ENCODE measurements at places on chromosomes 4 and X.

GRCh38 chr4:175930471-175930870 is 118.4 kb upstream of the GPM6A start:
- DNase-seq: no peak

DNA sequence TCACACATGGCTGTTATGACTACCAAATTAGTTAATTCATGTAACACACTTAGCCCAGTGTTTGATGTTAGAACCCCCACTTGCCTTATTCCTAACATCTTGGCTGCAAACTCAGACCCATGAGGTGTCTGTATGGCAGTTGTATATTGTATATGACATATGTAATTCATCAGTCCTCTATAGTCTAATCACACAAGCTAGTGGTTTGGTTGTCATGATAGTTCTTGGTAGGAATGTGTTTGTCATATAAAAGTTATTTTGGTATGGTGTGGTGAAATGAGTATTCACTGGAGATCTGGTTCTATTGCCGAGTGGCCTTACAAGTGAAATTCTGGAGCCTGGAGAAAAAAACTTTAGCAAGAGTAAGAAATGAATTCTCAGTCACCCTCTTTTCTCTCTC is 149.2 kb downstream of the AWAT2 start:
- DNase-seq: no peak

GRCh38 chr4:117422297-117422696 is 336.9 kb upstream of the TRAM1L1 start:
- no peak for DNase-seq

- DNase-seq: no peak
Observed at GRCh38 chr4:140311257-140311835, 62.1 kb upstream of the SCOC start.

GRCh38 chr4:24748758-24749350 is 46.5 kb upstream of the SOD3 start:
- no peak for DNase-seq

GRCh38 chr4:59057804-59058203 is 1947.6 kb upstream of the IGFBP7 start:
- no peak for DNase-seq

- no peak for DNase-seq
Observed at GRCh38 chr4:124806403-124806802, 93.9 kb upstream of the ANKRD50 start.

- DNase-seq: no peak
Observed at GRCh38 chr4:42363614-42364013, 33.7 kb upstream of the SHISA3 start.

DNA sequence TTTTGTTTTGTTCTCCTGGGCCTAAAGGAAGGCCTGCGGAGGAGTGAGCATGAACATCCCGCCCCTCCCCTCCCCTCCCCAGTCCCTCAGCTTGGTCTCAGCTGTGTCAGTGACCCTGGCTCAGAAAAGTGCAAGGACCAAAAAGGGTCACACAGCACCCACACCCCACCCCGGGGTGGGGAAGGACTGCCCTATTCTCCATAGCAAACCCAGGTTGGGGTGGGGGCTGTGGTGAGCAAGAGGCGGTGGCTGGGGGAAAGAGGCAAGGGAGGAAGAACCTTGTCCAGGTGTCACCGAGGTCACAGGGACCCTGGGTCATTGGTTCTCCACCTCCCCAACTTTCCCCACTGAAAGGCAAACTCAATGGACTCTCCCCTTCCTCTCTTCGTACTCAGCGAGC is 7.6 kb upstream of the MSX1 start:
- no peak for DNase-seq

GRCh38 chr4:131382839-131383238 is 1766.3 kb upstream of the PCDH10 start:
- DNase-seq: no peak

- DNase-seq: no peak
Observed at GRCh38 chr4:8558080-8558960, 21.9 kb upstream of the GPR78 start.

DNA sequence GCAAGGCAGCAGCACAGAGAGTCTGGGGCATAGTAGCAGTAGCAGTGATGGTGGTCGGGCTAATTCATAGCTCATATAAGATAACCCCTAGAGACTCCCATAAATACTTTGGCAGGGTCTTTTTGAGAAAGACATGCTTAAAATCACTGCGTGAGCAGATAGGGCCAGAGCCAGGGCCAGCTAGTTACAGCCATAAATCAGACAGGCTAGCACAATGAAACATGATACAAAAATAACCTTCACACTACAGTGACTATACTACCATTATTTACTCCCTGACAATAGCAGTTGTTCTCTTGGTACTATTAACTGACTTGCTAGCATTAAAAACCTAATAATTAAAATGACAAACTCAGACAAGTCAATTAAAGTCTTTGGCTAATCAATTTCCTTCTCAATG is 295.9 kb downstream of the SMARCA1 start:
- DNase-seq: no peak

DNA sequence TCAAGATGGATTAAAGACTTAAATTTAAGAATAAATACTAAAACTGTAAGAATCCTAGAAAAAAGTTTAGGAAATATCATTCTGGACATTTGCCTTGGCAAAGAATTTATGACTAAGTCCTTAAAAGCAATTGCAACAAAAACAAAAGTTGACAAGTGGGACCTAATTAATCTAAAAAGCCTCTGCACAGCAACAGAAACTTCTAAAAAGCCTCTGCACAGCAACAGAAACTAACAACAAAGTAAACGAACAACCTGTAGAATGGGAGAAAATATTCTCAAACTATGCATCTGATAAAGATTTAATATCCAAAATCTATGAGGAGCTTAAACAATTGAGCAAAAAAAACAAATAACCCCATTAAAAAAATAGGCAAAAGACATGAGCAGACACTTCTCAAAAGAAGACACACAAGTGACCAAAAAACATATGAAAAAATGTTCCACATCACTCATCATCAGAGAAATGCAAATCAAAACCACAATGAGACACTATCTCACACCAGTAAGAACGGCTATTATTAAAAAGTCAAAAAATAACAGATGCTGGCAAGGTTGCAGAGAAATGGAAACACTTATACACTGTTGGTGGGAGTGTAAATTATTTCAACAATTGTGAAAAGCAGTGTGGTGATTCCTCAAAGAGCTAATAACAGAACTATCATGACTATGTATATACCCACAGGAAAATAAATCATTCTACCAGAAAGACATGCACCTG is 5.5 kb upstream of the OPRPN start:
- DNase-seq: no peak

GRCh38 chr4:112896609-112897190 is 152.8 kb upstream of the ANK2 start:
- no peak for DNase-seq

- no peak for DNase-seq
Observed at GRCh38 chrX:18448416-18448815, 23.0 kb downstream of the CDKL5 start.

GRCh38 chr4:2570551-2571222 is 34.2 kb downstream of the FAM193A start:
- DNase-seq: no peak

DNA sequence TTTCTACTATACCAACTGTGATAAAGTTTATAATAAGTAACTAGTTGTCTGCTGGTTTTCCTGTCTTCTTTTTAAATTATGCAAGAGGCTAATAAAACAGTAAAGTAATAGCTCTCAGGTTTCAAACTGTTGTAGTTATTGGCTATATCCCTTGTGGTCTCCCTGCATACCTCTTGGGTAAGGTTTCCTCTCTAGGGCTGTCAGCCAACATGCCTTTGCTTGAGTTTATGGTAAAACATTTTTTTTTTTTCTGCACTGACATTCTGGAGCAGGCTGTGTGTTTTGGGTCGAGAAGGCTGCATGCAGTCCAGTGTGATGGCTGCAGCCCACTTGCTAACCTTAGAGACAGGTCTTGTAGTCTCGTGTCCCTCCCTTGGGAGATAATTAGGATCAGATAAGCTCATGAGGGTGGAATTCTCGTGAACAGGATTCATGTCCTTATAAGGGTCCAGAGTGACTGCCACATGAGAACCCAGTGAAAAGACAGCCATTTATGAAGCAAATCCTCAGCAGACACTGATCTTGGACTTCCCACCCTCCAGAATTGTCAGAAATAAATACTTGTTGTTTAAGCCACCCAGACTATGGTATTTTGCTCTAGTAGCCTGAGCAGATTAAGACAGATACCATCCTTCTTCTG is 831.2 kb downstream of the CCSER1 start:
- no peak for DNase-seq

DNA sequence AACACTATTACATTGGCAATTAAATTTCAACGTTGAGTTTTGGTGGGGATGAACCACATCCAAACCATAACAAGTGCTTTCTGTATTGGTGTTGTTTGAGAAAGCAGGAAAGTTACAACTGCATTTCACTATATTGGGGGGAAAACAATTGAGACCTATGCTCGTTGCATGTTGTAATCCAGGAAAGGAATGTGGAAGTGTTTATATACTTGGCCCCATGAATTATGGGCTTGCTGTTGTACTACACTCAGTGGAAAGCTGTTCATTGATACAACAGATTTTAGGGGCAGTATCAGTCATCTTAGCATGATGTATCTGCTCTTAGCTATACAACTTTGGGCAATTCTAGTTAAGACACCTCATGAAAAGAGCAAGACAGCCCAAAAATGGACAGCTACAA is 52.4 kb downstream of the KLHL5 start:
- no peak for DNase-seq

- DNase-seq: peak; percentile 46
Observed at GRCh38 chr4:5051278-5052203, at the start of gene STK32B. TSS of gene STK32B (plus strand) at chr4:5051480.

DNA sequence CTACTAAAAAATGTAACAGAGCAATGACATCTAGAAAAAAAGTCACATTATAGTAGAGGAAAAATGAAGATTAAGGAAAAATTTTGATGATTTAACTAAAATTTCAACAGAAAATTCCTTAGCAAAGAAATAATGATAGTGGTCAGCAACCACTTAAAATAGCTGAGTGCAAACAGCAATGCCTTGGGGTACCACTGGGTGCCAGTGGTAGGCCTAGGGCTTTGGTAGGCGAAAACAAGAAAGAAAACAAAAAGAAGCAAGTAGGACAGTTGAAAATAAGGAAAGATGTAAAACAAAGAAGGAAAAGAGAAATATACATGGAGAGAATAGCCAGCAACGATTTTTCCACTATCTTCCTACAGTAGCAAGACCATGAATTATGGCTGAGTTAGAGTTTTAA is 313.5 kb upstream of the IRS4 start:
- DNase-seq: no peak

DNA sequence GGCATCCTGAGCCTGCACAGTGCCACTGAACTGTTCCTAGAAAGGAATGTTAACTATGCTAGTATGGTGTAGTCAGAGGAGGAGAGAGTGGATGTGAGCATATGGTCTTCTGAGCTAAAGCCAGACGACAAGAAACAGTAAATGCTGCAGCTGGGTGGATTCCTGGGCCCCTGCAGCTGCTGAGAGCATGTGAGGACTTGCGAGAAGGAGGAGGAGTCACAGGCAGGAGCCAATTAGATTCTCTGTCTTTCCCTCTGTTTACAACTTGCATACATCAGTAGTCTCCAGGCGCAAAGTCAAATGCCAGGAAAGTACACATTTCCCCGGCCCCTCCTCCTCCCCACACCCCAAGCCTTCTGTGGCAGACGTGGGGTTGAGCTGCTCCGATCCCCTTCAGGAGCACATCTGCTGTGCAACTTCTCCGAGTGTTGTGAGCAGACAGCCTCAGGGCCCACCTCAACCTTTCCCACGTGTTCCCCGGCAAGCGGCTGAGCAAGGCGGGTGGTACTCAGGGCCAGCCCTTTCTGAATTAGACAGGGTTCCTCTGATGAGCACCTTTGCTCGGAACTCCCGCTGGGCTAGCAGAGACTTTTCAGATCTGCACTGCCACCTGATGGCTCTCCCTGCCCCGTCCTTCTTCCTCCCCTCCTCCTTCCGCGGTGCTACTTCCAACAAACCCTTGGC is 108.7 kb upstream of the ATP6AP2 start:
- DNase-seq: no peak

GRCh38 chr4:111556851-111557250 is 588.4 kb upstream of the FAM241A start:
- no peak for DNase-seq

DNA sequence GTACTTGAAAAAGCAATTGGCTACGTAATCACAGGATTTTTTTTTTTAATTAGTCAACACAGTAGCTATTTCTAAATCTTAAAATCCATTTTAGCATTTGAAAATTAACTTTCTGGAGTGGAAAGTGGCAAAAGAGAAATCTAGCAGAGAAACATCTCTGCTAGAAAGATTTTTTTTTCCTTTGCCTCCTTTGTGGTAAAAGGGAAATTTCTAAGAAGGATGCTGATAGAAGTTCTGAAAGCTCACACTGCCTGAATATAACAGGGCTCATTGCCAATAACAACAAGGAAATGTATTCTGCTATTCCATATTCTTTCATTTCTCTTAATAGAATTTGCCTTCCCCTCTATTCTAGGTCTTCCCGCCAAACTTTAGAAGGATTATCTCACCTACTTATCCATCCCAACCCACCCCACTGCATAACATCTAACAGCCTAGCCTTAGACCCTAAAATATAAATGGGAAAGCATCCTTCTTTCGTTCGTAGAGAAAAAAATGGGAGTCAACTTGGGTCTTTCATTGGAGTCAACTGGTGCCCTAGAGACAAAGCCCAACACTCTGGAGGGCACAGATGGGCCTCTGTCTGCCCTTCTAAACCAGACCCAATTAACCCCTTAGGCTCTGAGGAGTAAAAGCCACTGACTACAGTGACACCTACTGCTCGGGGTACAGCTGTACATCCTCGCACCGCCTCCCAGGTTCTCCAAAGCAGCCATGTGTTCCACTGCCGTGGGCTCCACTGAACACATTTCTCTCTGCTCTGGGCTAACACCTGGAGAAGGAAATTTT is 103.9 kb downstream of the MAML3 start:
- no peak for DNase-seq

DNA sequence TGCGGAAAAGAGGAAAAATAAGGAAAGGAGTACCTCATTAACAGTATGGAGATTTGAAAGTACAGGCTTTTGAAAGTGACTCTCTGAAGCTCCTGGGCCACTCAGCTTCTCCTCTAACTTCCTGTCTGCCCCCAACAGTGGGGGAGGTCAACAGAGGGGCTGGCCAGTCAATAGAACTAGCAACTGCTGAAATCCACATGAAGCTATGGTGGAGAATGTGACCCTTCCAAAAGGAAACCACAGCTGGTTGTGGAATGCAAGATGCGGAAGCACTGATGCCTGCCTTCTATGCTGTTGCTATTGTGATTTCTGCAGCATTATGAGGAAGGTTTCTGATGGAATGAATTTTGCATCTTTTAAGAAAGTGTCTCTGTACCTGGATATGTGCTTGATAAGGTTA is 2.4 kb downstream of the CORIN start:
- no peak for DNase-seq

DNA sequence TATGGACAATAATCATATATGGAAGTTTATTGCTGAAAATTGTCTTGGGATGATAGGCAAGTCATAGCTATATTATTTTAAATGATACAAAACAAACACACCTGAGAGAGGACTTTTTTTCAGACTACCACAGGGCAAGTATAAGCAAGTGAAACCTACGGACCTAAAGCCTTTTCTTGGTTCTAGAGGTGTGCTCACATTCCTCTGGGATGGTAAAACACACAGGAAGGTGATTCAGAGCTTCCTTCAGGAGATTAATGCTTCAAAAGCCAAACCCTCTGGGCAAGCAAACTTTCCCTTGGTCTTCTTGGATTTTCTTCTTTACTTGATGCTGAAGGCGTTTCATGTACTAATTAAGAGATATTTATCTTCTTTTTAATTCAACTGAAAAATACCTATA is 60.1 kb upstream of the ACSL4 start:
- DNase-seq: no peak

Measured in mesothelial cell of epicardium (in vitro differentiated cells).